ENCODE measurements at places on chromosomes 1 and 21.
A peak's percentile ranks its signal among the peaks of the same experiment; 100 is the strongest.

GRCh38 chr1:28113242-28113572 lies 24.8 kb upstream of the EYA3 start:
- no peak for DNase-seq

GRCh38 chr1:146012703-146013558 lies 8.6 kb downstream of the HJV start:
- peak; percentile 93 for DNase-seq

DNA sequence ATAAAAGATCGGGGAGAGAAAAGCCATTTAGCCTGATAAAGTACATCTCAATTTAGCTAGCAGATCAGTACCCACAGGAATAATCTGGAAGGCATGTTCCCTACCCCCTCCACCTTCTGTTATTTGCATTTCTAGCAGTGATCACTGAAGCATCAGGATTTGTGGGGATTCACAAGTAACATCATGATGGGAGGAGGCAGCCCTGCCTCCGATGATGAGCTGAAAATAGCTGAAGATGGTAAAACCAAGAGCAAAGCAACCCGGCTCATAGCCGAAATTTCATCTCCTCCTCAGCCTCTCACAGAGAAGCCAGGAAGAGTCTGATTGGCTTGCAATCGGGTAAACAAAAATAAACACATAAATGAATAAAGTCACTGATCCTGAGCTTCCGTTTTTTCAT lies 2.4 kb downstream of the CCSAP start:
- DNase-seq = no peak

DNA sequence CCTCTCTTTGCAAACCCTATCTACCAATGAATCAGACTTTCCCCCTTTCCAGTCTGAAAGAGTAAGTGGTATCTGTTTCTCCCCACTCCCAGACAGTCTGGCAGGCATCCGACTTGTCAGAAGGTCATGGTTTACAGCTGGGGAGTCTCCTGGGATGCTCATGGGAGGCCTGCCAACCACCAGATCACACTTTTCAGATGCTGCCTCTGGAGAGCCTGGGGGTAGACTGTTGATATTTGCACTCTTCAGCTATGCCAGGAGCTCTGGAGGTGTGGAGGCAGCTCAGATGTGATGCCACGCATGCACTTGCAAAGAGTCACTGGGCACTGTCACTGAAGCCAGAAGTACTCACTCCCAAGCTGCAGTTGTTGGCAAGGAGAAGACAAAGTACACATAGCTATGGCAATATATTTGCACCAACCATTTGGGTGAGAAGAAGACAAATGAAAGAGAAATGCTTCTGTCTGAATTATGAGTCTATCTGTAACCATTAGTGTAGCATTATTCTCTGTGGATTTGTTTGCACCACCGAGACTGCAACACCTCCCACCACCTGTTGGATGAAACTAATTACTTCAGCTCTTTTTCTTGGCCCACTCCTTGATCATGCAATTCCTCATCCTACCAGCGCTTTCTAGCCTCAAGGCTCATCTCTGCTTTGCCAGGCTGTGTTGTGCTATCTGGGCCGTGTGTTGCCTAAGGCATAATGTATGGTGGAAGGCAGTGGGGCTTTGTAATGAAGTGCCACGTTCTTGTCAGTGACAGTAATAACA lies 133.0 kb upstream of the SPAG17 start:
- DNase-seq = peak; percentile 11

DNA sequence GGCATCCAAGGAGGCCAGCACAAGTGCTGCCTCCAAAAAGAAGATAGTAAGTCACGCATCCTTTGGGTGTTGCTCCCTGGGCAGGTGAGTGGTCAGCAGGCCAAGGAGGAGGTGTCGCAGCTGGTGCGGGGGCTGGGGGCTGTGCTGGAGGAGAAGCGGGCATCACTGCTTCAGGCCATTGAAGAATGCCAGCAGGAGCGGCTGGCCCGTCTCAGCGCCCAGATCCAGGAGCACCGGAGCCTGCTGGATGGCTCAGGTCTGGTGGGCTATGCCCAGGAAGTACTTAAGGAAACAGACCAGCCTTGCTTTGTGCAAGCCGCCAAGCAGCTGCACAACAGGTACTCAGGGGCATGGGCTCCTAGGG lies 4.3 kb downstream of the TRIM46 start:
- DNase-seq = no peak

DNA sequence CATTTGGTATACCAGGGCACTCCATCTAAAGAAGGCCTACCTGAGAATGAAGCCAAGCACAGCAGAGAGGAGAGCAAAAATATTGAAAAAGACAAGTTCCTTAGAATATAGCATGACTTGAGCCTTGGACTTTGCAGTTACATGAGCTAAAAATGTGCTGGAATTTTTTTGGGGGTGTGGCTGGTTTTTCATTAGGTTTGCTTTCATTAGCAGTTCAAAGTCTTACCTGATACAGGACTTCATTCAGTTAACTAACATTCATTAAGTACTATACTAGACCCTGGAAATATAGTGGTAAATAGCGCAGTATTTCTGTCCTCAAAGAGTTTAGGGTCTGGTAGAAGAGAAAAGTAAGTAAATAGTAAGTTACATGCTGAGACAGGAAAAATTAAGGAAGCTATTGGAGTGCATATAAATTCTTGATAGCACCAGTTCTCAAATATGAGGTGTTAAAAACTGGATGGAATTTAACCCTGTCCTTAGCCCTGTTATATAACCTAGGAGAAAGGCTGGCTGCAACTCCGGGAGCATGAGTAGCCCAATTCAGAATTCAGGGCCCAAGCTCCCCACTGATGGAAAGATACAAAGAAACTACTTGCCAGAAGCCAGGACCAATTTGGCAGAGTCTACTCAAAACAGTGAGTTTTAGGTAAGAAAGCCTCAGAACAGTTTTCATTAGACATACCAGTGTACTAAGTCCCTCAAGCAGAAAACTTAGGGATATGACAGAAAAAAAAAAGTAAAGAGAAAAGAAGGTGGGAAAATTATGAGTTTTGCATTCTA lies 3.1 kb upstream of the DOCK7 start:
- DNase-seq = no peak

DNA sequence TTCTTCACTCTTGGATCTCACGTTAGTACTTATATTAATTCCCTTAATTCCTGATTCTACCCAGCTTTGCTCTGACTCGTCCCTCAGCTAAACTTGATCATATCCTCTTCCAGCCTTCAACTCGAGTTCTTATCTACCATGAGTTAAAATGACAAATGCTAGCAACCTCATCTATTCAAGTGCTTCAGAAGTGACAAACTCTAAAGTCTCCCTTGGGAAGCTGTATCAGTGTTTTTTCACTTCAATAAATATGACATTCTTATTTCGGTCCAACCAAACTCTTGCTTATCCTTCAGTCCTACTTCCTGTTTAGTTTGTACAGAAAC lies 75.3 kb downstream of the FOXJ3 start:
- DNase-seq = no peak

DNA sequence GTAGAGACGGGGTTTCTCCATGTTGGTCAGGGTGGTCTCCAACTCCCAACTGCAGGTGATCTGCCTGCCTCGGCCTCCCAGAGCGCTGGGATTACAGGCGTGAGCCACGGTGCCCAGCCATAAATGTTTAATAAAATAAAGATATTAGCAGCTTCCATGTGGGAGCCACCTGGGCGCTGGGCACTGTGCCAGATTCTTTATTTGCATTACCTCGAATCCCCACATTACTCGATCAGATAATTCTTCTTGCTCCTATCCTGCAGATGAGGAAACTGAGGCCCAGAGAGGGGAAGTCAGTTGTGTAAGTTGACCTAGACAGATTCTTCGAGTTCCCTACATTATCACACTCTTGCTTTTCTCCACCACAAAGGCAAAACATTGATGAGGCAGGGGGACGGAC lies 24.9 kb upstream of the TENT5B start:
- no peak for DNase-seq

GRCh38 chr21:34606051-34606450 lies 8.9 kb downstream of the RCAN1 start:
- DNase-seq = no peak

DNA sequence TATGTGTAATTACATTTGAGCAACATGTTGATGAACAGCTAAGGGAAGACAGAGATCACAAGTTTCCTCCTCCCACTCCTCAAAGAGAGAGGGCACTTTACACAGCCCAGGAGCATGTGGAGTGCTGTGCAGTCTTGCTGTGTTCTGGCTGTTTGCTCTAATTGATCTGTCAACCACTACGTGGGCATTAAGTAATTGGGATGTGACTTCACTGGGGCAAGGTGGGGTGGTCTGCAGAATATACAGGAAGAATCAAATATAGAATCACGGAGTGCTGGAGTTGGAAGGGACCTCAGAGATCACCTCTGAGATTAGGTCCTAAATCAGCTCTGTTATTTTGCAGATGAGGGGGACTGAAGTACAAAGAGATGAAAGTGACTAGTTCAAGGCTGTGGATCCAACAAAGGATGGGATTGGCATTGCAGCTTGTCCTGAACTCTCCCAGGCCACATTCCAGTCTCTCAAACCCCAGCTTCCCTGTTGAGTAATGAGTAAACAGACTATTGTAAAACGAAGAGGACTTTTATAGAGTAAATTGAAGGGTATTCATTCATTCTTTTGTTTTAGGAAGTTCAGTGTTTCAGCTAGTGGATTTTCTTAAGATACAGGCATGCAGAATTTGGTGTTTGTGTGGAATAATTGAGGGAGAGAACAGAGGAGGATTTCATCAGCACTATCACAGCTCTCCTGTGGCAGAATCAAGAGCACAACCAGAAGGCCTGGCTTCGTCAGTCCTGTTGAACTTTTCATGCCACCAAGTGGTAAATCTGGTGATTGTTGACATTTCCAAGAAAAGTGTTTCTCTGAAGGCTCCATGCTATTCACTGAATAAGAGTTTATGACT lies 22.4 kb downstream of the NOS1AP start:
- no peak for DNase-seq

DNA sequence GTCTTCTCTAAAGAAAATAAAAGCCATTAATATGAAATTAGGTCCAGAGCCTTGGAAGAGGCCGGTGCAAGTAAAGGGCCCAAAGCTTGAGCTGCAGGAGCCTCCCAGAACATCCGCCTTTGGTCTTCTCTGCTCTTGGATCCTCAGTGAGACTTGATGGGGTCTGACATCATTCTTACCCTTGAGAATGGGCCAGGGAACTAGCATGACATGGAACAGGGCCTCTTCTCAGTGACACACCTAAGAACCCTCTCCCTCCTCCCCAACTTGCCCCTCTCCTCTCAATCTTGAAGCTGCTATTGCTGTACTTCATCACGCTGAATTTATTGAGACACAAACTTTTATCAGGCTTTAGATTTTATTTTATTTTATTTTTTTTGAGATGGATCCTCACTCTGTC lies 40.3 kb upstream of the SRSF10 start:
- no peak for DNase-seq

DNA sequence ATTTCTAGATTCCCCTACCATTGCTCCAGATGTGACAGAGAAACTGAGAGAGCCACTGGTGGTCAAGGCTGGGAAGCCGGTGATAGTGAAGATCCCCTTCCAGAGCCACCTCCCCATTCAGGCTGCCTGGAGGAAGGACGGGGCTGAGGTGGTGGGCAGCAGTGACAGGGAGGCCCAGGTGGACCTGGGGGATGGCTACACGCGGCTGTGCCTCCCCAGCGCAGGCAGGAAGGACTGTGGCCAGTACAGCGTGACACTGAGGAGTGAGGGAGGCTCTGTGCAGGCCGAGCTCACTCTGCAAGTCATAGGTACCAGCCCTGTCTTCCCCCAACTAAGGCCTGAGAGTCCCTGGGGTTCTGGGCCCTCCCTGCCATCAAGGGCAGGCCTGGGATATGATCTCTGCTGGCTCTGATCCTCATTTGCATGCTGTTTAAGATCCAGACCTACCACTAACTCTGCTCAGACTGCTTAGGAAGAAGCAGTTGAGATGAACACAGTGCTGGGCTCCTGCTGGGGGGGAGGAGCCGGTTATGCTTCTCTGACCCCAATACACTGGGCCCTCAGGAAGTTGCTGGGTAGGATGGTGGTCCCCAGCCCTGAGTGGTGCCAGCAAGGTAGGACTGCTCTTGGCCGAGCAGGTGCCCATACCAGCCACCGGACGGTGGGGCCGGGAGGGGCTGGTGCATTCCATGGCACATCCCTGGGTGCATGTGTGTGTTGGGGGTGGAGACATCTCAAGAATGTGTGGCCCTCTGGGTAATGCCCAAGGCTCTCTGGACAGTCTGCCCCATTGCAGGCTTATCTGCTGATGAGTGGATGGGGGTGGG lies 25.1 kb downstream of the IGFN1 start:
- no peak for DNase-seq

GRCh38 chr21:39021478-39021832 lies 161.8 kb downstream of the PSMG1 start:
- no peak for DNase-seq

All from cardiac fibroblast (primary cell).